ENCODE measurements at places on chromosomes 3 and 15.
A peak's percentile ranks its signal among the peaks of the same experiment; 100 is the strongest.

GRCh38 chr15:45640616-45641015 lies 5.8 kb downstream of the SQOR start:
- DNase-seq, result no peak

DNA sequence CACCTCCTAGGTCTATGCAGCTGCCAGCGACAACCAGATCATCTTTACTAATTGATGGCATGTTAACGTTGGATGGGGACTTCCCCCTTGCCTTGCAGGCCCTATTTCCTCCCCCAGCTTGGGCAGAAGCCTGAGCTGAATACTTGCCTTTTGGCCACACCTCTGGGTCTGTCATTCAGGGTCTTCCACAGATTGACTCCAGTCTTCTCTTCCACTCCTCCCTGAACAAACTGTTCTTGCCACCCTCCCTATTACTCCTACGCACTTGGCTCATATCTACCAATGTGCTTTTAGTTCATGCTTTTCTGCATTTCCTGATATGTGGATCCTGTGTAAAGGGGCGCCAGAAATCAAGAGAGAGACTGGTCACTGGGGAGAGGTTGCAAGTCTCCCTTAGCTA lies 73.5 kb downstream of the DNASE1L3 start:
- no peak for DNase-seq

- peak; percentile 90 for DNase-seq
These were observed 626 bp upstream of the PTPRG start for GRCh38 chr3:61560517-61561373.

- no peak for DNase-seq
These were observed 18.3 kb downstream of the MYL3 start for GRCh38 chr3:46844881-46845312.

DNA sequence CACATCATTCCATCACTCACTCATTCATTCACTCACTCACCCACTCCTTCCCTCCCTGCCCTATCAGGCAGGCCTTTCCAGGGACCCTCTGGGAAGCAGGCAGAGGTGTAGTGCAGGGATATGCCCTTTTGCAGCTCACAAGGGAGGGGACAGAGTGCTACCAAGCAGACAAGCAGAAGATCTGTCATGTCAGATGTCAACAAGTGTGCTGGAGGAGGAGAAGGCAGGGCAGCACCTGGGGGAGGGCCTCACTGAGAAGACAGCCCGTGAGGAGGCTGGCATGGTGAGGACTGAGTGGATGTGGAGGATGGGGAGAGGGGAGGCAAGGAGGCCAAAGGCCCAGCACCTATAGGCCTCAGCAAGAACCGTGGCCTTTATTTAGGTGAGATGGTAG lies 15.3 kb downstream of the ABTB1 start:
- DNase-seq, result no peak

GRCh38 chr15:69014454-69014853 lies at the start of gene NOX5:
TSS of gene NOX5 (plus strand) at chr15:69014695. CDS start at chr15:69014736, 41 bp downstream.
- no peak for DNase-seq

GRCh38 chr3:35946854-35947515 lies 307.7 kb downstream of the ARPP21 start:
- no peak for DNase-seq

DNA sequence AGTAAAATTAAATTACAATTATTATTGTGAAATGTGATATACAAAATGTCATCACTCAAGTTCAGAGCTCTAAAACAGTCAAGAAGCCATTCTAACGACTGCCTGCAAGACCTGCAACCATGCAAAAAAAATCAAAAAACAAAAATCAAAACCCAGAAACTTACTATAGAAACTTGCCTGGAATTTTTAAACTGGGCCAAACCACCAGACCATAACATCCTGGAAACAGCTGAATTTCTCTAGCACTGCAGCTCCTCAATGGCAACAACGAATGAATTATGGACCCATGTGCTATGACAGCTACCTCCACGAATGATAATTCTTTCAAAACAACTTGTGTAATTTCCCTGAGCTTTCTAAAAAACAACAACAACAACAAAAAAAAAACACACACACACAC lies 130.0 kb upstream of the KCNMB2 start:
- no peak for DNase-seq

DNA sequence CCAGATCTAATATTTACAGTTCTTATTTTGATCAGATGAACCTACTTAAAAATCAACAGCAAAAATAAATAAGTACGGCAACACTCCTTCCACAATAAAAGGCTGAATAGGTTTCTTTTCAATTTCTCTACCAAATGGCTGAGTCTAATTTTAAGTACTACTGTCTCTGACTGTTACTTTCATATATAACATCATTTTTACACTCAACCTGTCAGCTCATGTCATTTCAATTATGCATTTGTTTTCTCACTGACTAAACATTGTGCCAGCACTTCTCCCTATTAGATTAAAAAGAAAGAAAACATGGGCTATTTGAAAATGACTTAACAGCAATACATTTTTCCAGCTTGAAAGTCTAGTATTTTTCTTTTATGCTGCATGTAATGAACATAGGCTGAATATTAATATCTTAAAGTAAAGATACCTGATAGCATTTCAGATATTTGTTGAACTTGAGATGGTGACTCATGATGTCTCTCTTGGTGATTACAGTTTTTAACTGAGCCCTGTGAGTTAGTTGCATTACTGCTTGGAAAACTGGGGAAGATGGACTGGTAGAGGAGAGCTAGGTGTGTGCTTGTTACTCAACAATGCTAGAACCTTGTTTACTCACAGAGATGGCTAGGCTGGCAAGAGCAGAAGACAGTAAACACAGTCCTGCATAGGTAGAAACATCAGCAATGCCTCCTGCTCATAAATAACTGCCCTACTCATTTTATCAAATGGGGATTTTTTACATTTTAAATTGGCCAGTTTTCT lies 73.9 kb downstream of the PEX5L start:
- DNase-seq, result no peak

DNA sequence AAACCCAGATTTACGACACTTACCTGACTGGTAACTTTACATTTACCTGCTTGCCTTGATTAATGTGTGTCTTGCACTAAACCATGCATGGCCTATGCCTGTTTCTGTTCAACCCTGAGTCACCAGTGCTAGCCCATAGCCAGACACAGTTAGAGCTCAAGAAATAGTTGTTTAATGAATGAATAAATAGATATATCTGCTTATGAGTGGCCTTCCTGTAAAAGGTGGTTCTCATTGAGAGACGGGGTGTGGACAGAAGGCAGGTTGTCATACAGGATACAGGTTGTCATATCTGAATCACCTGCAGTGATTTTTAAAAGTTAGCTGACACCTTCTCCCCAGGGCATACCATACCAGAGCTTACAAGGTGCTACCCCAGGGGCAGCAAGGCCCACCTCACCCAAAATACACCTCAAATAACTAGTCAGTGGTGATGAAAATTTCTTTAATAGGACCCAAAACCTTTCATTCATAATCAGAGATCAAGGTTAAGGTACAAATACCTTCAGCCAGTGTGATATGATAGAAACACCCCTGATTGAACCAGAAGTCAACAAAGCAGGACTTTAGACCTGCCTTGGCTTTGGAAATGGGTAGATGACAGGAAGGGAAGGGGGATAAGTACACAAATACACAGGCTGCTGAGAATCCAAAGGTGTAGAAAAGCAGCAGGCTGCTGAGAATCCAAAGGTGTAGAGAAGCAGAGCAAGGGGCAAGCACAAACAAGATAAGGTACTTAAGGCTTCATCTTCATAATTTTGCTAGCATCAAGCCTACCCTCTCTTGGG lies 45.4 kb upstream of the TSC22D2 start:
- no peak for DNase-seq

DNA sequence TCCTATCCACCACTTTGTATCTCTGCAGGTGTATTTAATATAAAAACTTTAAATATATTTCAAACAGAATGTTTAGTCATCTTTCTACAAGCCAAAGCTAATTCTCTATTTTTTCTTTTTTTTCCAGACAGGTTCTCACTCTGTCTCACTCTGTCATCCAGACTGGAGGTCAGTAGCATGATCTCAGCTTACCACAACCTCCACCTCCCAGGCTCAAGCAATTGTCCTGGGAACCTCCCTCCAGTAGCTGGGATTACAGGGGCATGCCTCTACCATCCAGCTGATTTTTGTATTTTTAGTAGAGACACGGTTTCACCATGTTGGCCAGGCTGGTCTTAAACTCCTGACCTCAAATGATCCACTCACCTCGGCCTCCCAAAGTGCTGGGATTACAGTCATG lies 202.6 kb downstream of the VGLL3 start:
- no peak for DNase-seq

GRCh38 chr3:170358042-170359010 lies 811 bp downstream of the SKIL start:
- peak; percentile 92 for DNase-seq

DNA sequence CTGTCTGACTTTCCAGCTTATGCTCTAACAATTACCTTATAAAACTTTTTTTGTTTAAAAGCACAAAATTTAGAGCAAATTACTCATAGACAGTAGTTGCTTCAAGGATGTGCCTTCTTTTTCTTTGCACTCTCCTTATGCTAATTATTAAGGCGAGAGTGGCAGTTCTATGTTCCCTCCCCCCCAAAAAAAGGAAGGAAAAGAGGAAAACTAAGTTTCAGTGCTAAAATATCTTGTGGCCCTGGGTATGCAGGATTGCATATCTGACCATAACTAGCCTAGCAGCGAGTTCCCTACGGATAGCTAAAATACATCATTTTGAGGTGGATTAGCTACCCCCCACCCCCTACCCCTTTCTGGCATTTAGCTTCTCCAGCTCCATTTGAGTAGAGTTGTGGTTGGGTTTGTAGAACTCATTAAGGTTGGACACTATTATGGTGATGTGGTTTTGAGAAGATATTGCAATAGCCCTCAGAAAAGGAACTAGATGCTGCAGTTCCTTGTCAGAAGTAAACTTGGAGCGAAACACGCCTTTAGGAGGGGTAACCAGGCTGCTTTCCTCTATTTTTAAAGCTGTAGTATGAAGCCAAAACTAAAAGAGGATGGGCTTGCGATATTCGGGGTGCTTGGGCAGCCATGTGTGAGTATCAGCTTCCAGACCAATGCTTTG lies 174.6 kb downstream of the AKAP13 start:
- DNase-seq, result no peak

- DNase-seq, result no peak
These were observed 9.7 kb upstream of the FBXL22 start for GRCh38 chr15:63587527-63587926.

- DNase-seq, result no peak
These were observed 30.6 kb downstream of the CTSH start for GRCh38 chr15:78914027-78914764.

DNA sequence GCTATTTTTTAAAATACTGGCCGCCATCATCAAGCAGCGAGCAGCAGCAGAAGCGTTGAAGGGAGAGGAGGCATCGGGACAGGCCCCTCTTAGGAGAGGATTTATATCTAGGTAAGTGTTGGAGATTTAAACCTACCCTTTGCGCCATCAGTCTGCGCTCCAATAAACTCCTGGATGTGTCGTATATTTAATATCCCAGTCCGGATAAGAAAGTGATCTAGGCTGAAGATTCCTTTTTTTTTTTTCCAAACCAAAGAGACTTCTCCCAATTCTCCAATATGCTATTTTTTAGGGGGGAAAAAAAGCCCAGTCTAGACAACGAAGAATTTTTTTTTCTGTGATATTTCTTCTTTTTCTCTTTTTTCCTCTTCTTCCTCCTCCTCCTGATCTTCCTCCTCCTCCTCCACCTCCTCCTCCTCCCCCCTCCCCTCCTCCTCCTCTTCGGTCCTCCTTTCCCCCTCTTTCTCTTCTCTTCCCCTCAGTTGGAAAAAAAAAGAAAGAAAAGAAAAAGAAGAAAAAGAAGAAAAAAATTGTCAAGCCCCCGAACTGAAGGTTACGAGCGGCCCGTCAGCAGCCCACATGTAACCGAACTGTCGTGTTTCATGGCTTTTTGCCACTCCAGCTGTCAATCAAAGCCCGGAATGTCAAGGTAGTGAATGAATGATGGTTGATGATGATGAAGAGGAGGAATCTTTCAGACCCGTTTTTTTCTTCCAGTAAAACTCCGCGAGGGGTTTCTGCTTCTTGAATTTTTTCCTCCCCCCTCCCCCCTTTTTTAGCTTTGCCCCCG lies 835 bp downstream of the MEIS2 start:
- no peak for DNase-seq

DNA sequence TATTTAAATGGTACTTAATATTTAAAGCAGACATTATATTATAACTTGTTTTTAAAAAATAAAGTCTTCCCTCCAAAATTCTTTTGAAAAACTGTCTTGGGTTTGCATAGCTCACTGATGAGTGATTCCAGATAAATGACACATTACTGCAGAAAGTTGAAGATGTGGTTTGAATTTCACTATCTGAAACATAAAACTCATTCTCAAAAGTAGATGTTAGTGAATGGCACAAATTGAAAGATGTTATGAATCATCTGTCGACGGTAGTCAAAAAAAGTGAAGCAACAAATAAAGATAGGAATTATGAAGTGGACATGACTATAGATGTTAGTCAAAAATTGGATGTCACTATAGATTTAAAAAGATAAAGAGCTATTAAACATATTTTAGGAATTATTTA lies 280.5 kb downstream of the GAP43 start:
- no peak for DNase-seq

GRCh38 chr3:153649286-153649839 lies 471.8 kb upstream of the ARHGEF26 start:
- DNase-seq, result no peak

- no peak for DNase-seq
These were observed 98.0 kb upstream of the RORA start for GRCh38 chr15:61327019-61327631.

DNA sequence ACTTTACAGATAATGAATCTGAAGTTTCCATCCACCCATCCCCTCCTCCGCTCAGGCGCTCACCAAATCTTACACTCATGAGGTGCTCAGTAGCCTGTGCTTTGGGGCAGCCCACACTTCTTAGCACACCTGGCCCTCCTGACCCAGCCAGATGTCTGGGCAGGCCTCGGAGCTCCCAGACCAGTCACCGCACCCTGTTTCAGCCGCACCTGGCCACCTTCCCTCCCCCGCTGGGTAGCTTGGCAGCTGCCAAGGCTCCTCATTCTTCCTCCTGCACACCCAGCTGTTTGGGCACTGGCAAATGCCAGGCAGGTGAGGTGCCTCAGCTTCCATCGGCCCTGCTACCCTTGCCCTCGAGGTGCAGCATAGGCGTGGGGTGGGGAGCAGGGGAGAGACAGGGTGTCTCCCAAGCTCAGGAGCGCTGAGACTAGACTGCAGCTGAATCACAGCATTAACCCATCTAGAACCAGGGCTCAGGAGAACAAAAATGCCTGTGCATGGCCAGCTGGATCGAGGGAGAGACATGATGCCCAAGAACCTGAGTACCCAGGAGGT lies 45.8 kb downstream of the CDC25A start:
- no peak for DNase-seq

- peak; percentile 42 for DNase-seq
These were observed 309.6 kb downstream of the TUSC7 start for GRCh38 chr3:117019082-117019713.

- DNase-seq, result no peak
These were observed 85.9 kb upstream of the IGF1R start for GRCh38 chr15:98562331-98562937.

- no peak for DNase-seq
These were observed 383.9 kb upstream of the DPH6 start for GRCh38 chr15:35929740-35930444.

DNA sequence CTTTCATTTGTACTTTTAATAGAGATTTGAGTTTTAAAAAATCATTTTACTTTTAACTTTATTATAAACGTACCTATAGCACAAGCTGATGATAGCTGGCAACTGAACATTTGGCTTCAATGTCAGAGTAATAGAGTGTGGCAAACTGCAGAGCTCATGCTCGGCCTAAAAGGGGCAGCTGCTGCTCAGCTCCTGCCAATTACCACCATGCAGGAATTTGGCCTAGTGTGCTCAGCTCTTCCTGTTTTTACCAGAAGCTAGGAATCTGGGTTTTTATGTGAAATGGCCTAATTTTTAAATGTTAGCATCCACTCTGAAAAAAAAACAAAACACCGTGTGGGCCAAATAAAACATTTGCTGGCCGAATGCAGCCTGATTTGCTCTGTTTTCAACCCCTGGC lies 1.8 kb downstream of the IFT122 start:
- DNase-seq, result peak; percentile 49

All from left cardiac atrium (tissue), 4 donors.